ENCODE measurements at places on chromosomes 2 and 18. TPM values are rescaled to one million over a fixed set of nuclear protein-coding genes. Genes with fewer than 3 reads are reported as not detected.

GRCh38 chr2:164910101-164910899 is 45.0 kb downstream of the SLC38A11 start:
- no peak for DNase-seq

TEX44 gene
- total RNA-seq, result not detected

TP53I3 gene
- 30.5 TPM for total RNA-seq

DNA sequence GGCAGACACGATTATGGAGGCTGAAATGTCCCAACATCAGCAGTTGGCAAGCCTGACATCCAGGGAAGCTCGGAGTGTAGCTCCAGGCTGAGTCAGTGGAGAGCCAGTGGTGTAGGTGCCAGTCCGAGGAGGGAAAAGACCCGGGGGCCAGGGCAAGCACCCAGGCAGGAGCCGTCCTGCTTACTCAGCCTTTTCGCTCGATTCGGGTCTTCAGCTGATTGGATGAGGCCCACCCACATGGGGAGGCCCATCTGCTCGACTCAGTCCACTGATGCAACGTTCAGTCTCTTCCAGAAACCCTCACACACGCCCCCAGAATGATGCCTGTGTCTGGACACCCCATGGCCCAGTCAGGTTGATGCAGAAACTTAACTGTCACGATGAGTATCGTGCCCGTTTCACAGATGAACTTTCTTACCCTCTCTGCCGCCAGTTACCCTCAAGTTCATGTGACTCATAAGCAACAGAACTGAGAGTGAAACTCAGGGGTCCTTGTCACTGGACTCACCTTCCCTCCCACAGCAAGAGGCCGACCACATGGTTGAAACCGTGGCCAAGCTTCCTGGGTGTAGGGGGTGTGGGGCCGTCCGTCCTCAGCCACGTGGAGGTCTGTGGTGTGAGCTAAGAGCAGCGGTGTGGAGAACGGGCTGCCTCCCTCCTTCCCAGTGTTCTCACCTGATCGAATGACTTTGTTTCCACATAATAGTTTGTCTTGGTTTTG is 197.4 kb upstream of the HDAC4 start:
- DNase-seq, result peak; percentile 39

DNA sequence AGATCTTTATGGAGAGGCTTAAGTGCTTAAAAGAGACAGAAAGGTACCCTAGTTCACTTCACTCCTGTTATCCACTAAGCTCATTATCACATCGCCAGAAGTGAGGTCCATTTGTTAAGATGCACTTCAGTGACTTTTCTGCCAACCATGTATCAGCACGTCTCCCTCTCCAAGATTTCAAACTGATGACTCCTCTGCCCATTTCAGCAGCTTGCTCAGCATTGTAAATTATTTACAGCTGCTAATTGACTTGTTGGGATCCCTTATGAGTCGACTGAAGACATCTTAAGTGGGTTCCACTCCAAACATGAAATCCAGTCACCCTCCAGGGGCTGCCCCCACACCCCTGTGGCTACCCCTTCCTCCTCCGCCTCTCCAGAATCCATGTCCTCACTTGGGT is 37.3 kb downstream of the DIPK1C start:
- DNase-seq, result no peak

GRCh38 chr18:55786651-55787272 is 198.8 kb upstream of the TCF4 start:
- no peak for DNase-seq

MLPH gene
- 236 TPM for total RNA-seq

GRCh38 chr2:8190279-8190678 is 491.6 kb upstream of the ID2 start:
- DNase-seq, result no peak

DNA sequence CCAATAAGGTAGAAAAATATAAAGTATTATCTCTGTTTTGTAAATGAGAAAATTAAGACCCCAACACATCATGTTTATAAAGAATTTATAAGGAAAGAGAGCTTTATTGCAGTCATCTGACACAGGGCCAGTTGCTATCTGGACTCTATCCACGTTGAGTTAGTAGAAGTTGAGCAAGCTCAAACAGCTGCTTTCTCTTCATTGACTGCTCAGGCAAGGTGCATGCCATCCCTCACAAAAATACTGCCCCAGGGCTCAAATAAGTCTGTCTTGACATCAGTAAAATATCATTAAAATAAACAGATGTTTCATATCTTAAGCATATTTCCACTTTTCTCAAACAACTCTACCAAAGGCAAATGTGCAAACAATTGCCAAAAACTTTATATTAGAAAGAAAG is 14.8 kb downstream of the COL5A2 start:
- no peak for DNase-seq

DNA sequence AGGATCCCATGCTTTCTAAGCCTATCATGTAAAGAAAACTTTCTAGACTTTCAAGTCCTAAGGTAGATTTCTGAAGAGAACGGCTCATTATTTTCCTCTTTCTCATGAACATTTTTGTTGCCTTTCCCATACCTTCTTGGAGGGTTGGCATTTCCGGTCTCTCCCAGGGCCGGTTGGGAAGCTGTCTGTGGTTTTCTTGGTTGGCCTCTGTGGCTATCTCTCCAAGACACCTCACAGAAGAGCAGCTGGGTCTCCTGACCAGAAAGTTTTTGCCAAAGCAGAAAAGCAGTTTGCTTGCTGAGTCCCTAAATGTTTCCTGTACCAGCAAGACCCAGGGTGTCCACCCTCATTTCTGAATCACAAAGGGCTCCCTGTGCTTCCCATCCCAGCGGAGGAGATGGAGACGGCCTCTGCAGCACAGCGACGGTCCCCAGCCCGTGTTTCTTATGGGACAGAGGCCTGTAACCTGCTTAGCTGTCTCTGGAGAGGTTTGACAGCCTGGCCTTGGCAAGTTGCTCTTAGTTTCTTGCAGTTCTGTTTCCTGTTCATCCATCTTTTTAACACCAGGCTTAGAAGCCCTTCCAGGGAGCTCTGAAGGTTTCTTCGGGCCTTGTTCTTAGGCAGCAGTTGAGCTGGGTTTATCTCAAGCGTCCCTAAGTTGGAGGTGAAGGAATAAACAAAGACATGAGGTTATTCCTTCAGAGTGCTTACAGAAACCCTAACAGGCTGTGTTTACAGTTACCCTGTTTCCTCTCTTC is 39.8 kb downstream of the GREB1 start:
- DNase-seq, result no peak

FAM98A gene
- 51.3 TPM for total RNA-seq

GRCh38 chr2:37713258-37713700 is 41.8 kb upstream of the CDC42EP3 start:
- DNase-seq, result no peak

DNA sequence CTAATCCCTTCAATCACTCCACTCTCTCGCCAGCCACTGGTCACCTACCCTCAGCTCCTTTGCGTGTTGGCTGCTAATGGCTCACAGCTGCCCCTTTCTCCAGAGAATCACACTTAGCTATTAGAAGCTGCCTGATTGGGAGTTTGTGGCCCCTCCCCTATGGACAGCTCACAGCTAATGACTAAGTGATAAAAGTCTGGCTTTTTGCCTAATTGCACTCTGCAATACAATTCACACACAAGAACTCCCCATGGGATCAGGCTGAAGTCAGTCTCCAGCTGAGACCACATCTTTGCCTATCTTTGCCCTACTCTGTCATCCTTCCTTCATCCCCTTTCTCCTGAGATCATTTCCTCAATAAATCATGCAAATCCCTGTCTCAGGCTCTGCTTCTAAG is 701.9 kb upstream of the RAB6C start:
- no peak for DNase-seq

FAM228A gene
- total RNA-seq, result 1.2 TPM

- DNase-seq, result no peak
These were observed 49.8 kb upstream of the SLC1A4 start for GRCh38 chr2:64939332-64939917.

ABCG8 gene
- total RNA-seq, result not detected

FKBP1B gene
- 4.1 TPM for total RNA-seq

DNA sequence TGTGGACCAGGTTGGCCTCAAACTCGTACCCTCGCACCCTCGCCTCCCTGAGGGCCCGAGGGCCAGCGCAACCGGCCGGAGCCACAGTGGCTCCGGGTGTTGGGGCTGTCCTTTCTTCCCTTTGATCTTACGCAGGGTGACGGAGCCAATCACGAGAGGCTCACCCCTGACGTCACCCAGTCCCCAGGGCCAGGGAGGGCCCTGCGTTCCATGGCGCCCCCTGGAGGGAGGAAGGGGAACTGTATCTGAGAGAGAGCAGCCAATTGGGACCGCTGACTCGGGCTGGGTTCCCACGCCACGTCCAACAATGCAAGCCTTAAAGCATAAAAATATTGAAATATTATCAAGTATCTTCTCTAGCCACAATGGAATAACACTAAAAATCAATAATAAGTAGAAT is 432.8 kb upstream of the LRRTM4 start:
- DNase-seq, result no peak

DNA sequence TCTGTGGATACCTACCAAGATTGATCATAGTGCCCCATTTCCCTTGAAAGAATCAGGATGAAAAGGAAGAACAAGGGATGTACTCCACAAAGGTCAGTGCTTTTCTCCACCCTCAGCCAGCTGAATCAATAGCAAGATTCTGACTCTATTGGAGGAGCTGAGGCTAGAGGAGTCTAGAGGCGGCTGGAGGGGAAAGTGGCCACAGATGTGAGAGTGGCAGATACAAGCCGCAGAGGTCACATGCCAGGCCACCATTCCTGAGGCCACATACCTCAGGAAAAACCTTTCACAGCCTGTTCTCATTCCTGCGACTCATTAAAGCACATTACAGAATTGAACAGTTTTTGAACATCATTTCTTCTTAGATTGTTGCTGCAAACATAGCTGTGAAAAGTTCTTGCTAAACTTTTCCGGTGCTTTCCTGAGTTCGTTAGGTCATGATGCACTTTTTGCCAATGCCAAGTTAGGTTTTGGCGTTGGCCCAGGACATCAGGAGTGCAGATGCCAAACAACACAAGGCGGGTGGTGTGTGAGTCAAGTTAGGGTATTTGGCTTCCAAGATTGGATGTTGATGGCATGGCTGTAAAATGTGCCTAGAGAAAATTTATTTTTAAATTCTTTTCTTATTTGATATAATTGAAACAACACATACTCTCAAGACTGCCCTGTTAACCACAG is 160.7 kb upstream of the SP5 start:
- DNase-seq, result no peak

- DNase-seq, result no peak
These were observed 670.7 kb downstream of the ERBB4 start for GRCh38 chr2:211867845-211868451.

DNA sequence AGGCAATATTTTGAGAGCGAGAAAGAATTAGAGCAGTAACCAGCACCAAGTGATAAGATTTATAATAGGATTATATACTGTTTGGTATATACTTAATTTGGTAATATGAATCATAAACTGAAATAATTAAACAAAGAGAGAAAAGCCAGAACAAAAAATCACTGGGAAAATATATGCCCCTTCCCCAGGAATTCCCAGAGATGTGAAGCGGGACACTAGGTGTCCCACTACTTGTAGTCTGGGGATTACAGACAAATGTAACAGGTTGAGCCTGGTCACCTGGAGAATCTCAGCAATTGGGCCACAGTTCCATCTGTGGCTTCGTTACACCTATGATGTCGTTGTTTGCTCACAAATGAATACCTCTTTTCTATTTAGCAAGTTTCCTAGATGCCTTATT is 256.1 kb upstream of the CHAC2 start:
- DNase-seq, result no peak

DNA sequence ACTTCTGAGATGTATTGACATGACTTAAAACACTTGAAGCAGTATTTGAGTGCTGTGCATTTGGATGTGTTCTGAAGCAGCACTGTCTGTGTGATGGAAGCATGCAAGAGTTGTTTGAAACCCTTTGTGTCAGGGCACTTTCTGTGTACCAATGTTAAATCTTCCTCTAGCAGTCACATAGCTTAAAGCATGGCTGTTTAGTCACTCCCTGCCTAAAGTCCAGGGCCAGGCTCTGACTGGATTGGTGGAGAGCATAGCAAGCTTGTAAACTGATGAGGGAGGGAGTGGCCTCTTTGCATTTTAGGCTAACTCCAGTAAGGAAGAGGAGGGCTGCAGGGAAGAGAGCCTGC is 73.5 kb downstream of the MYO1B start:
- DNase-seq, result no peak

GRCh38 chr18:25284281-25284680 is 67.7 kb downstream of the ZNF521 start:
- DNase-seq, result no peak

- no peak for DNase-seq
These were observed 288.9 kb downstream of the XIRP2 start for GRCh38 chr2:167177196-167177595.

SPC25 gene
- 0.47 TPM for total RNA-seq

DNA sequence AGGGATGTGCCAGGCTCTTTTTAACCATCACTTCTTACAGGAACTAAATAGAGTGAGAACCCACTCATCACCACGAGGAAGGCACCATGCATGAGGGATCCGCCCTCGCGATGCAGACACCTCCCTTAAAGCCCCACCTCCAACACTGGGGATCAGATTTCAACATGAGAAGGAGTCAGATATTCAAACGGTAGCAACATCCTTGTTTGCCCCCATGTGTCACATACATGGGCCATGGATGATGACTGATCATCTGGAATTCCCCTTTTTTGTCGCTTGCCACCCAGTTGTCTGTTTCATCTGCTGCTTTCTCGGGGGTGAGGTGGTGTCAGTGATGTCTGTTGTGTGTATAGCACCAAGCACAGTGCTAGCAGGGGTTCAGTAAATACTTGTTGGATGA is 57.9 kb downstream of the NCK2 start:
- no peak for DNase-seq

DNA sequence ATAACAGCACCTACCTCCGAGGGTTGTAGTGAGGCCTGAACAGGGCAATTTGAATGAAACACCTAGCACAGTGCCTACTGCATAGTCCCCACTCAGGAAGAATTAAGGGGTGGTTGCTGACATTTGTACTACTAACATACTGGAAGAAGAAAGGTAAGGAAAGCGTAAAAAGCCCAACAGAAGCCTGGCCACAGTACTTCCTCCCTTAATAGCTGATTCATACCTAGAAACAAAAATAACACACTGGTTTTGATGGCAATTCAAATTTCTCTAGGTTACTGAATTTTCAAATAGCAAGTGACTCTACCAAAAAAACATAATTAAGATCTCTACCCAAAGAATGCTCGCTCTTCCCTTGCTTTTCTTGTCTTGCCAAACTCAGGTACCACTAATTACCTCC is 16.2 kb downstream of the SUCLG1 start:
- DNase-seq, result no peak

- no peak for DNase-seq
These were observed 46.7 kb downstream of the GPC1 start for GRCh38 chr2:240482141-240482540.

DNA sequence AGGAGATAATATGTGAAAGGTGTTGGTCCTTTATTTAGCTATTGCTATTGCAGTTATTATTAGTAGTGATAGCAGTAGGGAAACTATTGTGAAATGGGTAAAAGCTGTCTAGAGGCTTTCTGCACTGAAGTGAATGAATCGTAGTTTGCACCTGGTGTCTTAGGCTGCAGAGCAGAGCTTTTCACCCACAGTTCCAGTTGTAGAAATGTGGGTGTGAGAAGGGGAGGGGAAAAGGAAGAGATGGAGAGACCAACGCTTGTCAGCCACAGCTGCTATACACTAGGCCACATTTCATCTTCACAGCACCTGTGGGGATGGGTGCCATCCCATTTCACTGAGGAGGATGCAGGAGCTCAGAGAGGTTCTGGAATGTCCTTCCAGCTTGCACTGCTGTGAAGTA is 50.0 kb downstream of the TRPM8 start:
- DNase-seq, result peak; percentile 14

Data from ureter (tissue), 1 donor.